ENCODE measurements at places on chromosomes 7 and 10.

- H3K27ac ChIP-seq, result no peak overlapping the region
- H3K4me3 ChIP-seq, result no peak overlapping the region
- DNase-seq, result no peak
- H3K36me3 ChIP-seq, result no peaks in the 10 kb centered on the region
- H3K27me3 ChIP-seq, result no peaks in the 10 kb centered on the region
These were observed 56.6 kb upstream of the TRUB1 start for GRCh38 chr10:114881417-114881816.

GRCh38 chr10:12579954-12580858 lies 230.9 kb downstream of the CAMK1D start:
- peaks cover 9% of the 10 kb centered on the region for H3K4me1 ChIP-seq
- DNase-seq, result no peak
- no peak overlapping the region for H3K4me3 ChIP-seq
- no peak overlapping the region for H3K27ac ChIP-seq
- no peaks in the 10 kb centered on the region for H3K36me3 ChIP-seq
- no peaks in the 10 kb centered on the region for H3K27me3 ChIP-seq

DNA sequence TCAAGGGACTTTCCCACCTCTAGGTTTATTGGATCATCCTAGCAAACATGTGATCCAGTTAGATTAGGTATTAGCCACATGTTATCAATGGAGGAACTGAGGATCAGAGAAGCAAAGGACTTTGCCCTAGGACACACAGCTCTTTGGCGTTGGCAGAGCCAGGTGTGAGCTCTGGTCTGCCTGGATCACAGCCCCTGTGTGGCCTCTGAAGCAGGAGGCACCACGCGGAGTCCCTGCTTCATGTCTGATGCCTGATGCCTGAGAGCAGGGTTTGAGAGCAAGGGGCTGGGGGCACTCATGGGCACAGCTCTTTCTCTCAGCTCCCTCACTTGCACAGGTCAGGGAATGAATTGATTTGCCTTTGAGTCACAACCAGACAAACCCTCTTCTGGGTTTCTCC lies 64.7 kb upstream of the CTBP2 start:
- H3K27me3 ChIP-seq, result no peaks in the 10 kb centered on the region
- H3K27ac ChIP-seq, result no peak overlapping the region
- no peaks in the 10 kb centered on the region for H3K36me3 ChIP-seq
- no peaks in the 10 kb centered on the region for H3K4me1 ChIP-seq
- no peak overlapping the region for H3K4me3 ChIP-seq

DNA sequence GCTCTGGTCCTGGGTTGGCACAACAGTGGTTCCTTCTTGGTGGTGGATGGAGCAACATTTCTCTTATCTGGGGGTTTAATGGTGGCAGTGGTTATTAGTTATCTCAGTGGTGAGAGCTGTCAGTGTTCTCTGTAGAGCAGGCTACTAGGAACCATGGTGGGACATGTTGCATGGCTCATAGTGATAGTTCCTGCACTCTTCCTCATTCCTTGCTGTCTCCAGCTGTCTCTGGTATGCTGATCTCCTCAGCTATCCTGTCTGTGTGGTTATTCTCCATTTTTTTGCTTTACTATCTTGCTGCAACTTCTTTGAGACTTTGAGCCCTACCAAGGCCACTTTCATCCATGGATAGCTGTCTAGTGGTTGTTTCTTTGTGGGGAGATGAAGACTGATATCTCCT lies 44.0 kb downstream of the CCDC7 start:
- no peaks in the 10 kb centered on the region for H3K27me3 ChIP-seq
- H3K4me3 ChIP-seq, result no peak overlapping the region
- no peaks in the 10 kb centered on the region for H3K4me1 ChIP-seq
- DNase-seq, result no peak

DNA sequence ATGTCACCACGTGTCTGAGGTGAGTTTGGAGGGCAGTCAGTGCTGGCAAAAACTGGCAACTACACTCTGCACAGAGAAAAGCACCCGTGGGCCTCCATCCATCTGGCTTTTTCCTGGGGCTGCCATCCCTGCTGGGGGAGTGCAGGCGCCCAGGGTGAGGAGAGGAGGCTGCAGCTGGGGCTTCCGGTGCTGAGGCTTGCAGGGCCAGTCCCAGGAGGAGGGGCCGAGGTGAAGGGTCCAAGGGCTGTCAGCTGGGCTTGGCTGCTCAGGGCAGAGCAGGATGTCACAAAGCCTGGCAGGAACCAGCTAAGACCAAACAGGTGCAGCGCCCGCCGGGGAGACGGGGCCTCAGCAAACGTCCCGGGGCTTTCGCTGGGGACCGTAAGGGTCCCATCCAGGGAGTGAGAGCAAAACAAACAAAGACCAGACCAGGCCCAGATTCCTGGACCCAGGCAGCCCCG lies 77.2 kb downstream of the CFAP46 start:
- H3K4me3 ChIP-seq, result no peak overlapping the region
- DNase-seq, result no peak
- no peaks in the 10 kb centered on the region for H3K27me3 ChIP-seq
- no peak overlapping the region for H3K27ac ChIP-seq

DNA sequence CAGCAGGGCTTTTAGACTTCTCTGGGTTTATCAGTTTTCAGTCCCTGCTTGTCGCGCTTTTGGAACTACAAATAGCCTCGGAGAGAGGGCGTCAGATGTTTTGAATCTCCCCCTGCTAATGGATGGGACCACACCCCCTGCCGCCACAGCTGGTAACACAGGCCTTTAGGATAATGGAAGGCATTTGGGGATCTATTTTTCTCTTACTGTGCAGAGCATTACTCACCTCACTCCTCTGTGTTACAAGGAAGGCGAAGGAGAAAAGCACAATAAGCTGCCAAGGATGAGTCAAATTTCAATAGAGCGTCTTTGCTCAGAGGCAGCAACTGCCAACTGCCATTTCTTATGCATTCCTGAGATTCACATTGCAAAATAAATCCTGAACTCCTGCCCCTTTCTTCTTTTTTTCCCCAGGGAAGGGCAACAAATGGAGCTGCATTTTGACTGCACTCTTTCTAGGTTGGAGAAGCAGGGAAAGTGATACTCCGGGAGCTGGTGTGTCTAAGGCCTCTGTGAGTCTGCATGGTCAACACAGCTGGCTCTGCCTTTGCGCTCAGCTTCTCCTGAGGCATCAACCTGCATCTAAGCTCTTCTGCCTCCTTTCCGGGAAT lies 31.5 kb upstream of the SMNDC1 start:
- H3K4me3 ChIP-seq, result no peak overlapping the region
- no peaks in the 10 kb centered on the region for H3K36me3 ChIP-seq
- no peak for DNase-seq
- peaks cover 17% of the 10 kb centered on the region for H3K4me1 ChIP-seq
- peak overlapping the region; percentile 15 for H3K27ac ChIP-seq

DNA sequence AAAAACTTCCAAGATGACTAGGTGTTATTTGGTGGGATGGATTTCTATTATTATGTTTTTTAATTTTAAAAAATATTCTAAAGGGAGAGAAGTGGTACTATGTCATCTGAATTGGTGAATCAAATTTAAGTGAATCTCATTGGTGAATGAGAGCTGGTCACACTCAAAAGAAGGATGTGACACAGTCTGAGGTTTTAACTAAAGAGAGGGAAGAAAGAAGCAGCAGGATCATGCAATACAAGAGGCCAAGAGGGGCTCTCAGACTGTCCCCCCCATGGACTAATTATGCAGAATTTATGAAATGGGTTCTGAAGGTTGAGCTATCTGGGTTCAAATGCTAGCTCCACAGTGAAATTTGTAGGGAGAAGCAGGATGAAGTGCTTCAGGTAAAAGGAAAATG lies 16.2 kb downstream of the MACC1 start:
- no peaks in the 10 kb centered on the region for H3K36me3 ChIP-seq
- no peak overlapping the region for H3K4me3 ChIP-seq

GRCh38 chr10:26890956-26891355 lies 30.2 kb upstream of the ABI1 start:
- no peak overlapping the region for H3K27ac ChIP-seq
- H3K4me3 ChIP-seq, result no peak overlapping the region
- DNase-seq, result no peak
- no peaks in the 10 kb centered on the region for H3K27me3 ChIP-seq
- H3K36me3 ChIP-seq, result no peaks in the 10 kb centered on the region
